Stimulated activated CD8-positive, alpha-beta memory T cell treated with anti-CD3 and anti-CD28 coated beads, Interleukin-4, amount 100 ng/mL, for 1 hour (primary cell): ENCODE measurements at places on chromosomes 1 and 21.
A peak's percentile ranks its signal among the peaks of the same experiment; 100 is the strongest.

- no peak for DNase-seq
These were observed 277.2 kb upstream of the GJB5 start for GRCh38 chr1:34477632-34478141.

DNA sequence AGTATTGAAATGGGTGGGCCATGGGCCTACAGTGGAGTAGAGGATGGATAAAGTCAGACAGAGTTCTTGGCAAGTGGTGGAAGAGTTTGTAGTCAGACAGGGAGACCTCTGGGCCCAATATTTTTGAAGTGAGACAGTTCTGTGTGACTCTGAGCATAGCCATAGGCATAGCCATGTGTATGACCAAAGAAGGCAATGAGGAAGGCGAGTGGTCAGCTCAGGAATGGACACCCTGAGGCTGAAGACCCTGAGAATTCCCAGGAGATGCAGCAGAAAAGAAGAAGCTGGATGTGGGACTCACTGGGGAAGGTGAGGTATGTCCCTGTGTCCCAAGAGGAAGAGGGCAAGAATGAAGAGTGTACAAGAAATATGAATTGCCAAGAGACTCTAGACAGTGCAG is 210.6 kb upstream of the IRF2BP2 start:
- no peak for DNase-seq

- DNase-seq, result no peak
These were observed 4.2 kb downstream of the STXBP3 start for GRCh38 chr1:108750476-108751181.

- DNase-seq, result no peak
These were observed 52.3 kb downstream of the ADAMTS5 start for GRCh38 chr21:26914557-26914956.

DNA sequence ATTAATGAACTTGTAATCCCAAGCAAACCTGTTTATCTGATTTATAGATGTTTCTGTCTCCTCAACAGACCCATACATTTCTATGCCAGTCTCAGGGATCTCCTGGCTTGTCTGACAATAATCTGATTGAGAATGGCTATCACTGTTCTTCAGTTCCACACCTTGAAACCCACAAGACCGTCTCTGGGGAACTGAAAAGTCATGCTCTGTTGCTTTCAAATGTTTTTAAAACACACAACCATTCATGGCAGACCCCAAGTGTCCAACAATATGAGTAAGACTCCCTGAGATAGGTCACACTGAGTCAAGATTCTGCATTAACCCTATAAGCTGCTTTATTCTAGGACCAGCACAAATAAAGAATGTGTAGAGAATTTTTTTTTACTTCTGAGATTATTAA is 611.2 kb upstream of the PLXNA2 start:
- no peak for DNase-seq

DNA sequence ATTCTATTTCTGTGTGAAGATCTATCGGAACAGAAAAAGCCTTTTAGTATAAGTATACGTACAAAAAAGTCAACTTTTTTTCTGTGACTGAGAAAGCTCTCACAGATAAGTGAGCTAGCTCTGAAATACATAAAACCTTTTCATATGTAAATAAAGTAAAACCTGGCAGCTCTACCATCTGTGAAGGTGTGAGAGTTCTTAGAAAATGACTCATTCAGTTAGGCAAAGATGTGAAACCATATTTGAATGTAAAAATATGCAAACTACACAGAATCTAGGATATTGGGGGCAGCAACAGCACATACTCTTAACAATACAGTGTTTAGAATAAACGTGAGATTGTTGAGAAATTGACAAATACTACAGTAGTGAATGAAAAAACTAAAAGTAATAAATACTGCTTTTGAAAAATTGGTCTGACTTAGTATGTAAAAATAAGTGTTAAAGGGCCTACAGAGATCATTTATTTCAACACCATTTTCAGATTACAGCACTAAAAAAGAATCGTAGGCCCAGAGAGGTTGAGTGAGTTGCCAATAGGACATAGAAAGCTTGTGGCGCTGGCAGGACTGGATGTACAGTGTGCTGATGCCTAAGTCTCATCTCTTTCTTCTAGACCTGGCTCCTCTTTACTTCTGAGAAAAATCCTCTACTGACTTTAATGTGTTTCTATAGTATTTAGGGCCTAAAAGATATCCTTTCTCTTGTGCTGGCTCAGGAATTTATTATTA is 19.8 kb downstream of the ATP6V1G3 start:
- no peak for DNase-seq

DNA sequence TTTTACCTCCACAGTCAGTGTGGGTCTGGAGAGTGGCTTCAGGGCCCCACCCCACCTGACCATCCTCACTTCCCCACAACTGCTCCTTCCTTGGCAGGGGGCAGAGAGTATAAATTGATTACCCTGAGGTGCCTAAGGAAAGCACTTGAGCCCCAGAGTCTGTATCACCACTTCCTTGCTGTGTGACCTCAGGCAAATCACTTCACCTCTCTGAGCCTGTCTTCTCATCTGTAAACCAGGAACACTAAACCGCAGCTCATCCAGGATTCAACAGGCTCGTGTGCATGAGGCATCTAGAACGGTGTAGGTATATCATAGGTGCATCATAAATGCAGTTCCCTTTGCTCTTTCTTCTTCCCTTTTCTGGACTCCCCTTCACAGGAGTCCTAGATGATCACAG is 43.4 kb downstream of the GRIK3 start:
- no peak for DNase-seq

- peak; percentile 23 for DNase-seq
These were observed 430 bp downstream of the RBM15 start for GRCh38 chr1:110339407-110340206.

DNA sequence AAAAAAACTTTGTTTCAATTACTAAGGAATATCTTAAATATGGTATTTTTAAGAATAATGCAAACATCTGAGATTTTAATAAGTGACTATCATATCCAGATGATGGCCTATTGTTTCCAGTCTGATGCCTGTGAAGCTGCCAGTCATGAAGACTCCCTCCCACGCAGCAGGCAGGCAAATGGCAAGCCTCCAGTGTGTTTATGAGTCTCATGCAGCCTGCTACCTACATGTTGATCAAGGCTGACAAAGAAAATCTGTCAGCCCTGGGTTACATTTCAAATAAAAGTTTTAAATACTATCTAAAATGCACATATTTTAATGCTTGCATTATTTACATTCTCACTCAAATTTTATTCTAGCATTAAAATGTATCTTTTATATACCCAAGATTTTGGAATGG is 137.6 kb upstream of the RNPC3 start:
- no peak for DNase-seq

- DNase-seq, result no peak
These were observed 21.5 kb downstream of the KHDRBS1 start for GRCh38 chr1:32035119-32035518.

DNA sequence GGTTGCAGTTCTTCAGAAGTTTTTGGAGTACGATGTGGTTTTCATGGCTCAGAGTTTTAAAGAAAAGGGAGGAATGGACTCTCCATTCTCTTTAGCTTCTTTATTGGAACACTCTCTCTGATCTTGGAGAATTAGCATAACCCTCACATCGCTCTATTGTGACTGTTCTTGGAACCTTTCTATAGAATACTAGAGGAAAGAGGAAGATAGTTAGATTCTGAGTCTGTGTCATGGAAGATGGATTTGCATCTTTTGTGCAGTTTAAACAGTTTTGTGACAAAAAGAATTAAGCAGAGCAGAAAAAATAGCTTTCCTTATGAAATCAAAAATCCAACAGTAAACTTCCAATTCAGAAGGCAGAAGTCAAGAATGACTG is 61.0 kb downstream of the KCNJ6 start:
- no peak for DNase-seq

DNA sequence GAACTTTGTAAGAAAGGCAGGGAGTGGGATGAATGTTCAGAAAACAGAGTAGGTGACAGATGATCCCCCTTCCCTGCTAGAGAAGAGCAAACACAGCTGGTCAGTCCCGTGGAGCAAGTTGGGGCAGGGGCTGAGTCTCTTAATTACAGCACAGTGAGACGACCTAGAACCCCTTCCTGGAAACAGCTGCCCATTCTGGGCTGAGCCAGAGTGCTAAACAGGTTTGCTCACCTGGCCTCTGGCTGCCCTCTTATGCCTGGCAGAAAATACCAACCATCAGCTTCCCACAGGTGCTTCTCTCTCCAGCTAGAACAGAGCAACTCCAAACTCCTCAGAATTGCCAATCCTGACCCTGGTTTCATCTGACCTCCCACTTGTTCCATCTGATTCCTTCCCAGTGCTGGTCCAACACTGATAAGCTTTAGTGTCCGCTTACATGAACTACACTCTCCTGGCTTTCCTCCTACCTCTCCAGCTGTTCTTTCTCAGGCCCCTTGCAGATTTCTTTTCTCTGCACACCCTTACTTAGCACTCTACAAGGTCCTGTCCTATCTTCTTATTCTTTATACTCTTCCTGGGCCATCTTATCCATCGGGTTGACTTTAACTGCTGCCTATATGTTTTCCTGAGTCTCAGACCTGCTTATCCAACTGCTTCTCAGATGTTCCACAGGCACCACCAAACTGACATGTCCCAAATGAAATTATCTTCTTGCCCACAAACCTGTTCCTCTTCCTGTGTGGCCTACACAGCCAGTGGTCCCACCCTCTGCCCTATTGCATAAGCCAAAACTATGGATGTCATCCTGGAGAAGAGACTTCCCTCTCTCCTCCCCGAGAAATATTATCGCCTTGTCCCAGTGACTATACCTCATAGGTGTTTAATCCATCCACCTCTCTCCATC is 22.6 kb upstream of the COL9A2 start:
- no peak for DNase-seq

DNA sequence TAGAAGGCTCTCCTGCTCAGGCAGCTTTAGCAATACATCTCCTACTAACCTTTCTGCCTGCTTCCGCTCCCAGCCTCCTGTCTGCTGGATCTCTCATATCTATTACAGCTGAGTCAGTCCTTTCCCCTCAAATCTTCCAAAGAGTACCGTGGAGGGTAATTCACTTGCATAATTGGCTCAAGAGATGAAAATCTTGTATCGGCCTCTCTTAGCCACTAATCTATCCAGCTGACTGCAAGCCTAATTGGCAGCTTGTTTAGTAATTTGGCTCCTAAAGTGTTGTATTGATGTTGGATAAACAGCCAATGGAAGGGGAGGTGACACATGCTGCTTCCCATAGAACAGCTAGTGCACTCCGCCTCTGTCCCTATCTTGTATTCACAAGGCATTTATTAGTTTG is 195.7 kb downstream of the GPATCH2 start:
- no peak for DNase-seq

DNA sequence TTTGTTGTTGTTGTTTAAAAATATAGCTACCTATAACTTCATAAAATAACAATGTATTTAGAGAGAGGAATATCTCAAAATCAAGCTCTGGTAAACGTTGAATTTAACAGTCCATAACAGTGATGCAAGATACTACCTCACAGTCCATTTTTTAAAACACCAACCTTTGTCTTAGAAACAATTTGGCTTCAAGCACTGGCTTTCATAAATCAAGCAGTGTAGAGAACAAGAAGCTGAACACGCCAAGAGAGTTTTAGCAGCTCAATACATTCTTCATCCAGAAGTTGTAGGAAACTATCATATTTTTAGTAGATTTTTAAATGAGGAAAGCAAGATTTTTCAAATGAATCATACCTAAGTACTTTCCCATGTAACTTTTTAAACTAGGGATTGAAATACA is 334.3 kb upstream of the ADAMTS5 start:
- no peak for DNase-seq

GRCh38 chr1:203076031-203076511 is 9.7 kb downstream of the MYOG start:
- no peak for DNase-seq

DNA sequence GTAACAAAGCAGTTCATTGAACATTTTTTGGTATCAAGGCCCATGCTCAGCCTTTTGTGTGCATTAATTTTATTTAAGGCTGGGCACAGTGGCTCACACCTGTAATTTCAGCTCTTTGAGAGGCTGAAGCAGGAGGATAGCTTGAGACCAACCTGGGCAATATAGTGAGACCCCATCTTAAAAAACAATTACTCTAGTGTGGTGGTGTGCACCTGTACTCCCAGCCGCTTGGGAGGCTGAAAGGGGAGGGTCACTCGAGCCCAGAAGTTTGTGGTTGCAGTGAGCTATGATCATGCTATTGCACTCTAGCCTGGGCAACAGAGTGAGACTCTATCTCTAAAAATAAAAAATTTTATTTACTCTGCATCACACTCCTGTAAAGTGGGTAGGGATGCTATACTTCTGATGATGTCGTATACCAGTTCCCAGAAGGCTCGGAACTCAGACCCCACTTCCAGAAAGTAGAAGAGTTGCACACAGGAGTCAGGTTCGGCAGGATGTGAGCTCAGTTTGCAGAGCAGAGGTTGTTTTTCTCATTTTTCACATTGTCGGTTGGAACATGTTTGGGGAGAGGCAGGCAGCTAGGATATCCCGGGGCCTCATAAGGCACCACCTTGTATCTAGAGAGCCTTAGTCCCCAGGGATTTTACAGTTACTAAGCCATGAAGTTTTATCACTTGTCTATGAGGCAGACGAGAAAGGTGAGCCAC is 144.6 kb downstream of the GALNT2 start:
- DNase-seq, result no peak

- no peak for DNase-seq
These were observed 8.3 kb upstream of the RUNX1 start for GRCh38 chr21:35057428-35057827.

GRCh38 chr21:34630536-34631143 is 15.7 kb upstream of the RCAN1 start:
- DNase-seq, result no peak

GRCh38 chr1:183094351-183094750 is 71.1 kb downstream of the LAMC1 start:
- DNase-seq, result no peak

DNA sequence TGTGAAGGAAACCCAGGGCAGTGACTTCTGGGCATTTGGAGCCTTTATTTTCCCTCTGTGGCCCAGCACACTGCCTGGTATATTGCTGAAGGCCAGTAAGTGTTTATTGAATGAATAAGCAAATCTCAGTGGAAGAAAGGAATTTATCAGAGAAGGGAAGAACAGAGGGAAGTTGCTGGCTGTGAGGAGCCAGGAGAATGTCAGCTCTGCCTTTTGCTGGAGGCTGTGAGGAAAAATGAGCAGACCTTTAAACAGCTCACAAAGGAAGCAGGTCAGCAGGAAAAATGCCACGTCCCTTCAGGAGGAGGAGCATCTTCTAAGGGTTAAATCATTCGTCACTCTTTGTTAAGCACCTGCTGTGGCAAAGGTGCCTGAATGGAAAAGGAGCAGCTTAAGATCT is 75.9 kb downstream of the GIPC2 start:
- no peak for DNase-seq

DNA sequence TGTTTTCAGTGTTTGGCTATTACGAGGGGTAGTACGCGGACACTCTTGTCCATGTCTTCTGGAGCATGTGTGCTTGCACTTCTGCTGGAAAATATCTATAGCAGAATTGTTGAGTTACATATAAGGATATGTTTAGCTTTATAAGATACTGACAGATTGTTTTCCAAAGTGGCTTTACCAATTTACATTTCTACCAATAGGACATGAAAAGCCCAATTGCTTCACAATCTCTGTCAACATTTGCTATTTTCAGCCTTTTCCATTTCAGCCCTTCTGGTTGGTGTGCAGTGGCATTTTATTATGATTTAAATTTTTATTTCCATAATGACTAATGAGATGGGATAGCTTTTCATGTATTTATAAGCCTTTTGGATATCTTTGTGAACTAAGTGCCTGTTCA is 6.3 kb upstream of the ANGPTL7 start:
- no peak for DNase-seq

- DNase-seq, result no peak
These were observed 65.1 kb upstream of the RAB4A start for GRCh38 chr1:229205854-229206253.
